Vagina (tissue), 2 donors: ENCODE measurements at places on chromosomes 11 and 22.

DNA sequence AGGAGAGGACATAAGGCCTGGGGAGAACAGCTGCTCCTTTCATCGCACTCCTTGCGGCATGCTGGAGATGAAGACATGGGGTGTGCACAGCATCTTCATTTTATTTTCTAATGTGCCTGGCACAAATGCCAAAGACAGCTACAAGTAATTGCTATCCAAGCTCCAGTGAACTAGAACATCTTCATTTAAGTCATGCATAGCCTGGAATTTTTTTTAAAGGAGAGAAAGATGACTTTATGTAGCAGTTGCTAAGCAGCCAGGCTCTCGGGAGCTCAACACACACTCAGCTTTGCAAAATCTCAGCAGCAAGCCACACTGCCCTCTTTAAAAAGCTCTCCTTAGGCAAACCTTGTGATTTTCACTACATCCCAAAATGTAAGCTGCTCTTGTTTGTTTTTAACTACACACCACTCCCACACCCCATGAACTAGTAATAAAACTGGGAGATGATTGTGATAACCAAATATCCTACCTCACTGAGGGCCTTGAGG is 164.5 kb upstream of the POU2AF2 start:
- no peak for DNase-seq

DNA sequence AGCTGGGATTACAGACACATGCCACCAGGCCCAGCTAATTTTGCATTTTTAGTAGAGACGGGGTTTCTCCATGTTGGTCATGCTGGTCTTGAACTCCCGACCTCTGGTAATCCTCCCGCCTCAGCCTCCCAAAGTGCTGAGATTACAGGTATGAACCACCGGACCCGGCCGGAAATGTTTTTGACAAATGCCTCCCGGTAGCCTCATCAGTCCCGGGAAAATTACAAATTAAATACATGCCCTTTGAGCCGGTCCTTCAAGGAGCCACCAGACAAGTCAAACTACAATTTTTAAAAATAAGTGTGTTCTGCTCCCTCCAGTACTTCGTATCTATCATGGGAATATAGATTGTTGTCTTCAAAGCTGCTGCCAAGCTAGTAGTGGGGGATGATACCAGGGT is 17.5 kb downstream of the WBP2NL start:
- DNase-seq, result no peak

DNA sequence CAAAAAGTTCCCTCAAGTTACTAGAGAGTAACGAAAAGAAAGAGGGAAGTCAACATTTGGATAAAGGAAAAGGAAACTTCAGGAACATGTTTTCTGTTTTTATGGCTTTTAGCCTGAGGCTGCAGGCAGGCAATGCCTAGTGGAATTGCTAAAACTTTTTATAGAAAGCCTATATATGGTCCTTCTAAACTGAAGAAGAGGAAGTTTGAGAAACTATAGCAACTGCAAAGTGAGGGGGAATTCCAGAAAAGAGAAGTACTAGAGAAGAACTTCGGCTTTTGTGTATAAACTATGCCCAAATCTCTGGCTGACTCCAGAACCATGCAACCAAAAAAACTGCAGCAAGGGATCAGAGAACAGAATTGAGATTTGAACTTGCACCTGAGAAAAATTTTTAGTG is 74.3 kb upstream of the ARHGAP42 start:
- DNase-seq, result no peak

DNA sequence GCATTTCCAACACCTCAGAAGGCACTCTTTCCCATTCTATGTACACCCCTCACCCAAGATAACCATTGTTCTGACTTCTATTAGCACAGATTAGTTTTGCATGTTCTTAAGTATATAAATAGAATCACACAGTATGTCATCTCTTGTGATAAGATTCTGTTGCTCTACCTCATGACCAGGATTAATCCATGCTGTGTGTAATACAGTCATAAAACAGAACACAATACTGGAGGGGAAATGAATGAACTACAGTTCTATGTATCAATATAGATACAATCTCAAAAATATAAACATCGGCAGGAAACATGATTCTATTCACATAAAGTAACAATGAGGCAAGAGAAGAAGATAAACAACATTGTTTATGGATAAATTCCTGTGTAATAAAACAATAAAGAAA is 151.5 kb downstream of the ATG16L2 start:
- no peak for DNase-seq

DNA sequence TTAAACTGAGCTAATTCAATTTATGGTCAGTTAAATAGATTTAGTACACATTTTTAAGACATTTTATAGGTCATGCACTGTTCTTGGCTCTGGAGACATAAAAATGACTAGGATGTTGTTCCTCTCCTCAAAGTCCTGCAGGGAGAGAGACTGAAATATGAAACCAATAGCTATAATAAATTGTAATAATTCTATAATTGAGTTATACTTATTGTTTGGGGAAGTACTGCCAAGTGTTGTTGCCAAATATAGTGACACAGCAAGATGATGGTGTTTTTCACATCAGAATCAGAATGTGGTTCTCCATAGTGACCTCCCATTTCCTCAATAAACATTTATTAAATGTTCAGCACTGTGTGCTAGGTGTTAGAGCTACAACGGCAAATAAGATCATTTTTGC is 470.6 kb downstream of the NTM start:
- DNase-seq, result no peak

DNA sequence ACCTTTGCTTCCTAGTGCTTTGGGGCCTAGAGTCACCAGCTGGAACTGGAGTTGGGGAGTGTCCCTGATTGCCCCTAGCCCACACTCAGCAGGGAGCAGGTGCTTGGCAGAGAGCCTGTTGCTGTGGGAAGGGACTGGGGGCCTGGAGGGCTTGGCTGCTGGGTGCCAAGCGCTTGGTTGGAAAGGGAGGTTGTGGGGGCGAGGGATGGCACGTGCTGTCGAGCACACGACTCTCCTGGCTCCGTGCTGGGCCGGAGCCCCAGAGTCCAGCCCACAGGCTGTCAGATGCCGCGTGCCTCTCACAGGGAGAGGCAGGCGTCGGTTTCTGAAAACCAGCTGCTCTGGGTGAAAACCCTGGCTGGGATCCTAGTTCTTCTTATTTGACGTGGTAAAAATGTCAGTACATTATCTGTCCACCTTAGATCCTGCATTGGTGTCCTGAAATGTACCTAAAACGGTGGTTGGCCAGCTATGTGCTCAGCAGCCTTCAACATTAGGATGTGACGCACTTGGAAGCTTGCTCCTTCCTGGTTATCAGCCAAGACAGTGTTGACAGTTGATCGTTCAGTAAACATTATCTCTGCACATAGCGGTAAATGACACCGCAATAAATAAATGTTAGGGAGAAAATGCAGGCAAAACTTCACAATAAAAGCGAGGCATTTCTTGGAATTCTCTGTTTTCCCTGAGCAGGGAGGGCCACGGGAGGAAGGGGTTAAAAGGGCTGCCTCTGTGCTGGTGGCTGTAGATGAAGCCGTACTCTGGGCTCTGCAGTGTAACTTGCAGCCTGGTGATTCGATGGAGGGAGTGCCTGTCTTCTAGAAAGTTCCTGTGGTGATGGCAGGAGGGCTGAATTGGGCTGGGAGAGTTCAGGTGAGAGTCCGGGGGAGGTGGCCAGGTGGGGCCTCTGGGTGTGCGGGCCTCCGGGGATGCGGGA is 29.2 kb downstream of the GRAMD4 start:
- no peak for DNase-seq

DNA sequence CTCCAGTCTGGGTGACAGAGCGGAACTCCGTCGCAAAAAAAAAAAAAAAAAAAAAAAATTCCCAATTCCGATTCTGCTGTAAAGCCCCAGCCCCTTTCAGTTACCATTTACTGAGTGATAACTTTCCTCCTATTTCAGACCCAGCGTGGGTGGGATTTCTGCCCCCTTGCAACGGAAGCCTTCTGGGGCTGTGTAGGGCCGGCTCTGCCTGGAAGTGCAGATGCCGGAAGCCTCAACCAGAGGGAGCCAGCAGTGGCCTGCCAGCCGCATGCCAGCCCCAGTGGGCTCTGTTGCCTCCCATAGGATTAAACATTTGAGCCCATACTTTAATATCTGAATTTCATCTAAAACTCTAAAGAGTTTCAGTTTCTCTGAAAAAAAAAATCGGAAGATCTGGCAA is 60.0 kb upstream of the NUP50 start:
- no peak for DNase-seq
